ENCODE measurements at places on chromosomes 7 and 10.

DNA sequence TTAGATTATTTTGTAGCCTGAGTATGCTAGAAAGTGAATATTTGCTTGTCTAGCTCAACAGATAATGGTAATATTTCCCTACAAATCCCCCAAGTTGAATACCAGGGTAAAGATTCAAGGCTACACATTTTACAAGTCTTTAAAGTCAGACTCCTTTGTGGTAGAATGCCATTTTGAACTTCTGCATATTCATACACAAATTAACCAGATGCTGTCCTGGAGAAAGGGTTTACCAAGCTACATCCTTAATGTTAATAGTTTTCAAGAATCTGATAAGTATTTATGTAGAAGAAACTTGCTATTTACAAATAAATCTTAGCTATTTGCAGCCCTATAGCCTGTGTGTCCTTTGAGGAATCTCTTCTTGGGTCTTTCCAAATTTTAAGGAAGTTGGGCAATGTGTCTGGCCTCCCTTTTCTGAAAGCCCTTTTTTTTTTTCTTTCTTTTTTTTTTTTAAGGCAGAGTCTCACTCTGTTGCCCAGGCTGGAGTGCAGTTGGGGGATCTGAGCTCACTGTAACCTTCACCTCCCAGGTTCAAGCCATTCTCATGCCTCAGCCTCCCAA, 82.6 kb downstream of the CPEB3 start:
- no peak for DNase-seq

DNA sequence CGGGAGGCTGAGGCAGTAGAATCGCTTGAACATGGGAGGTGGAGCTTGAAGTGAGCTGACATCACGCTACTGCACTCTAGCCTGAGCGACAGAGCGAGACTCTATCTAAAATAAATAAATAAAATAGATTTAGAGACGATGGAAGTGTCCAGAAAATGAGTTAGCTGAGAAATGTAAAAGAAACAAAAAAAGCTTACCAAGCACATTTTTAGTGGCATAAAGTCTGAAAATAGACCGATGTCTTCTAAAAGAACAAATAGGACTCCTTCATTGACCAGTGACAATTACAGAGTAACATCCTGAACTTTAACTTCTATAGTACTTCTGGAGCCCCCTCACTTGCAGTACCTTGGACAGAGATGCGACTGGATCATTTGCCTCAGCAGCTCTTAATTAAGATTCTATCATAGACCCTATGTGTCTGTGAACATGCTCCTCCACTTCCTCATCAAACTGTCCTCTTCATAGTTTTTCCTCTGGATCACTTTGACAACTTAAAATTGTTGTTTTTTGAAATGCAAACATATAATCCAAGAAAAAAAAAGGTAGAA, 25.2 kb upstream of the SRPK2 start:
- no peak for DNase-seq

- DNase-seq, result peak; percentile 28
Observed at GRCh38 chr10:13100349-13101294, 659 bp downstream of the OPTN start.

GRCh38 chr7:102260856-102261255, 25.8 kb upstream of the SH2B2 start:
- no peak for DNase-seq

DNA sequence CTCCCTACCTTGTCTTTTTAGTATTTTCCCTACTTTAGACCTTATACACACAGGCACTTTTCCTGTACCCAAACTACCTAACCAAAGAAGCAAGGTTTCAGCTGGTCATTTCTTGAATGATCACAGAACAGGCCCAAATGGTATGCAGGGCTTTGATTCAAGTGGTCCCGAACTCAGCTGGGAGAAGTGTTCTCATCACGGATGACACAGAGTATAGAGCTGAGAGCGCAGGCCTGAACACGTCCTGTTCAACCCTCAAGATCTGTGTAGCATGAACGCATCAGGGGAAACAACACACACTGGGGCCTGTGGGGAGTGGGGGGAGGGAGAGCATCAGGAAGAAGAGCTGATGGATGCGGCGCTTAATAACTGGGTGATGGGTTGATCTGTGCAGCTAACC, 318.2 kb downstream of the SFMBT2 start:
- DNase-seq, result no peak

- no peak for DNase-seq
Observed at GRCh38 chr10:47369251-47369894, 14.7 kb downstream of the ZNF488 start.

GRCh38 chr10:29160150-29160617, 128.7 kb upstream of the LYZL1 start:
- no peak for DNase-seq

GRCh38 chr7:143410521-143411004, 1.9 kb upstream of the EPHA1 start:
- DNase-seq, result no peak

- no peak for DNase-seq
Observed at GRCh38 chr7:16295558-16295957, 125.8 kb downstream of the CRPPA start.

GRCh38 chr10:7033031-7033430, 377.8 kb downstream of the SFMBT2 start:
- no peak for DNase-seq

DNA sequence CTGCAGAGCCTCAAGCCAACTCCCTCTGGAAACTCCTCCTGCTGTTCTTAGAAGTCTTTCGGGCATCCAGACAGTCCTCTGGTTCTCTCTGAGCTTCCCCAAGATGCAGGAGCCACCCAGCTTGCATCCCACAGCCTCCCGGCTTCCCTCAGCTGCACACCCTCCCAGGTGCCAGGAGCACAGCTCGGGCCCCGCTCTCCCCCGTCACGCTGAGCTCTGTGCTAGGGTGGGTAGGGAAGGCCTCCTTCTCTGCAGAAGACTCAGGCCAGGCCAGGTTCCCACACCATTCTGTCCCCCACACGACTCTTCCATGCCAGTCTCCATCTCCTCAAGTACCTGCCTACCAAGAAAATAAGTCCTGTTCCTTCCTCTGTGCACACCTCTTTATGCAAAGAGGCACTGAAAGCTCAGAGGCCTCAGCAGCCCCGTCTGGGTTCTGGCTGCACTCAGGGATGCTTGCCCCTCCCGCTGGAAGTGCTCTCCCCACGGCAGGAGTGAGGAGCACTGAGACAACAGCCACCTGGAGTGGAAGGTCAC, 537.1 kb downstream of the PTPRN2 start:
- DNase-seq, result no peak

DNA sequence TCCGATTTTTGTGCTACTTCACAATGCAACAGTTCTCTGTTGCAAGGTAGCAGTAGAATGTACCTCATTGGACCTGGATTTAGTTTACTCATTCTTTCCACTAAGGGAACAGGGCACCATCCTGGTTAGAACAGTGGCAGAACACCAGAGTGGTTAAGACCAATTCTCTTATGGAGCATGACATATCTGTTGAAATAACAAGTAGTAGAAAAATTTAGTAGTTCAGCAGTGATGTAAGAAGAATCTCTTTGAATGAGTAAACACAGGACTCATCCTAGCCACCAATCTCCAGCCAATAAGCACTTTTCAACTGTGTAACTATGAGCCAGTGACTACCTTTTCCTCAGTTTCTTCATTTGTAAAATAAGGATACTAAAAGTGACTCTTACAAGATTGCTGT, 2.4 kb downstream of the ANKRD22 start:
- no peak for DNase-seq

- DNase-seq, result no peak
Observed at GRCh38 chr10:74432841-74433594, 282.0 kb downstream of the ADK start.

GRCh38 chr10:70292004-70292403, 8.2 kb upstream of the NPFFR1 start:
- DNase-seq, result no peak

DNA sequence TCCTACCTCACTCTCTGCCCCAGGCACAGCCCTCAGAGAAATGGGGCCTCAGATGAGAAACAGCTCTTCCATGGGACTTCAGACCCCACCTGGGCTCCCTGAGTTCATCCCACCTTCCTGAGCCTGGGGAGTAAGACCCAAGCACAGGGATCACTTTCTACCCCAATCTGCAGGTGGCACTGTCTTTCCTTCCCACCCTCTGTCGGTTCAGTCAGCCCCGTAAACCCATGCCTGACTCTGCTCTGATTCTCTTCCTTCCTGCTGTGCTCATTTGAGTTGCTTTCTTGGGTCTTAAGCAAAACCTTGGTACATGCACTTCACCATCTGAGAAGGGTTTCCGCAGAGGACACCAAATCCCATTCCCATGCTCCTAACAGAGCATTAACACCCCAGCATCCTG, 306.4 kb upstream of the CDC14C start:
- no peak for DNase-seq

- no peak for DNase-seq
Observed at GRCh38 chr7:128112018-128112780, 81.0 kb upstream of the LRRC4 start.

DNA sequence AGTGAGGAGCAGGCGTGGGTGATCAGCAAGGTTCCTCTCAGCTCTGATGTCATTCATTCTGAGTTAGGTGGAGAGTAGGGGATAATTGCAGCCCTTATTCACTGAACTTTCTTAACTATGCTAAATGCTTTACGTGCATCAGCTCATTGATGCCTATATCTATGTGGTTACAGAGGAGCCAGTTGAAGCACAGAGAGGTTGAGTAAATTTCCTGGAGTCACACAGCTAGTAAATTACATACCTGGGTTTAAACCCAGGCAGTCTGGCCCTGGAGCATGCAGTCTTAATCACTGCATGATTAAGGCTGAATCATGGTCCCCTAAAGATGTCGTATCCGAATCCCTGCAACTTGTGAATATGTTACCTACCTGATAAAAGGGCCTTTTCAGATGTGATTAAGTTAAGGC, 99.6 kb downstream of the GRK5 start:
- DNase-seq, result no peak

GRCh38 chr7:107251963-107252362, 83.2 kb downstream of the HBP1 start:
- no peak for DNase-seq

GRCh38 chr7:16991551-16991950, 109.8 kb upstream of the AGR3 start:
- no peak for DNase-seq

DNA sequence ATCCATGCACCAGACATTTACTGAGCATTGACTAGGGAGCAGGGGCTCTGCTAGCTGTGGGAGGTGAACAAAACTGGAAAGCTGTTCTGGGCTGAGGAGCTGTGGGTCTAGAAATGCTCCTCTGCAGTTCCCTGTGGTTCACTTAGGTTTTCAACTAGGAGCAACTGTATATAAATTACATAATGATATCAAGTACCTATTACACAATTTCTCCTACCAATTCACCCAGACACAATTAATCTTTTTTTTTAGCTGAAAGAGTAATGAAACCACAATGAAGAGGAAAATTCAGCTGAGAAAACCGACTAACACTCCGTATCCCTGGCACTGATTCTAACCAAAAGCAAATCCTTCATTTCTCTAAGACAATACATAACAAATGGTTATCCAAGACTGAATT, 39.4 kb downstream of the COL28A1 start:
- no peak for DNase-seq

- peak; percentile 82 for DNase-seq
Observed at GRCh38 chr7:155206318-155207020, 91.2 kb upstream of the INSIG1 start.

- DNase-seq, result no peak
Observed at GRCh38 chr7:139111811-139112301, 2.3 kb upstream of the ZC3HAV1 start.

DNA sequence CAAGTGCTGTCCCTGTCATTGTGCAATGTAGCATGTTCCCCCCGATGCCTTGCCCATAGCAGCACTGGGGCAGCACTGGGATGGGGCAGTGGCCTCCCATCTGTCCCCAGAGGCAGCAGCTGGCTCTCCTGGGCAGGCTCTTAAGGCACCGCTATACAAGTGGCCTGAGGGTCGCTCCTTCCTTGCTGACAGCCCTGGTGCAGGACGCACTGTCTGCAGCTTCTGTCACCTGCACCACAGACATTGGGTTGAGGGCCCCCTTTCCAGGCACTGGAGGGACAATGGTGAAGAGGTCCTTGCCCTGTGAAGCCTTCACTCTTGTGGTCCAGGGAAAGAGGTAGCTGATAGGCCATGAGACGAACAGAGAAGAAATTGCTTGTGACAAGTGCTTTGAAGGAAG, 10.6 kb downstream of the CPSF4 start:
- DNase-seq, result no peak

DNA sequence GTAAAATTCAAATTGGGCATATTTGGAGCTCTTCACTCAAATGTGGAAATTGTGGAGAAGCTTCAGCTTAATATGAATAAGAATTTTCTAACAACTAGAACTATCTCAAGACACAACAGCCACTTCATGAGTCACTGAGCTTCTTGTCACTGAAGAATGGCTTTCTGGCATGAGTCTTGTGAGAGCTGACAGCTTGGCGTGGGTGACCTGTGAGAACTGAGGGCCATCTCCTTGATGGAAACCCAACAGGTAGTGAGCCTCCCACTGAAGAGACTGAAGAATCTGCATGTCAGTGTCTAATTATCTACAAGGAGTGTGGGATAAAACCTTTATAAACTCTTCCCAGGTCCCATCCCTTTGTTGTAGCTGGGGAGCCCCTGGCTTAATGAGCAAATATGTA, 66.0 kb downstream of the CLEC2L start:
- no peak for DNase-seq

DNA sequence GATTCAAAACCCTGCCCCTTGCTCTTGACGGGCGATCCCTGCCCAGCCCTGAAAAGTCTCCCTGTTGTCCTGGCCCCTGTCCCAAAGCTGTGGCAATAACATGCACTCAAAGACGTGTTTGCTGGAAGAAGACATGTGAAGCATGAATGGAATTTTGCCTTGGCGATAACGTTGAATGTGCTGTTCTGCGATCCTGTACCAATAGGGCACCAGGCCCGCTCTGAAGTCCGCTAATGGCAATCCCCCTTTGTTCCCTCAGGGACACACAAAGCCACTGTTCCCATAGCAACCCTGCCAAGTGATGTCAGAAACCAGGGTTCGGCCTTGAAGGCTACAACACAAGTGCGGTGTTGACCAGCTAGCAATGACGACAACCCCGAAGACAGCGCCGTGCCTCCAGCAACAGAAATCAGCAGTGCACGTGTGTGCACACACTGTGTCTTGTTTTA, 284.6 kb downstream of the KLF6 start:
- no peak for DNase-seq

DNA sequence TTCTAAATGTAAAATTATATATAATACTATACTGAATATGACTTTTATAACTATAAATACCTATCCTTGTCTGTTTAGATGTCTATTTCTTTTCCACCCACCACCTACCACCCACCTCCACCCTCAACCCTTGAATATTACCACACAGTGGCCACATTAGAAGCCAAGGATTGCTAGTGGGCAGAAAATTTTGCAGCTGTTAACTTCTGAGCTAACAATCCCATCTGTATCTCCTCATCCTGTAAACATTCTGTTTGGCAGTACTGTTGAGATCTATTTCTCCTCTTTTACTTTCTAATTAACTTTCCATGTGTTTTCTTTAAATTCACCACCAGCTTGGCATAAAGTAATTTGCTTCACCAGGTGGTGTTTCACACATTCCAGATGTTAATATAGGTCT, 281.1 kb upstream of the BMPER start:
- DNase-seq, result no peak
